Thoracic aorta endothelial cell (primary cell): ENCODE measurements at places on chromosomes 11 and 22. TPM values are rescaled to one million over a fixed set of nuclear protein-coding genes. Genes with fewer than 3 reads are reported as not detected.

C1QTNF5 gene
- 43.1 and 51.7 TPM in 2 replicates for total RNA-seq

CTSW gene
- total RNA-seq: not detected in 2 replicates

ACTN3 gene
- total RNA-seq: under 0.01 TPM in 1 of 2 replicates, not detected in the other

SGSM1 gene
- total RNA-seq: 0.27 and 0.50 TPM in 2 replicates

SPDYC gene
- total RNA-seq: not detected in 2 replicates

DEFB131B gene
- total RNA-seq: not detected in 2 replicates

MS4A4A gene
- not detected in 2 replicates for total RNA-seq

ADM gene
- 56.8 and 114 TPM in 2 replicates for total RNA-seq

AMOTL1 gene
- total RNA-seq: 50.0 and 53.6 TPM in 2 replicates

MS4A10 gene
- not detected in 2 replicates for total RNA-seq

SCGB1A1 gene
- not detected in 2 replicates for total RNA-seq

GAL gene
- total RNA-seq: 5.3 and 9.3 TPM in 2 replicates

PGA5 gene
- total RNA-seq: not detected in 2 replicates

C11orf86 gene
- total RNA-seq: not detected in 2 replicates

SAAL1 gene
- 31.8 and 34.1 TPM in 2 replicates for total RNA-seq

SLC29A2 gene
- 0.27 and 1.0 TPM in 2 replicates for total RNA-seq

RFPL3 gene
- not detected in 2 replicates for total RNA-seq

SLC22A6 gene
- total RNA-seq: not detected in 2 replicates

CHRM1 gene
- not detected in 2 replicates for total RNA-seq

INPP5J gene
- 0.13 and 0.29 TPM in 2 replicates for total RNA-seq

CLCF1 gene
- total RNA-seq: 2.3 and 2.9 TPM in 2 replicates

FAM180B gene
- total RNA-seq: not detected in 2 replicates

POGLUT3 gene
- 44.9 and 53.6 TPM in 2 replicates for total RNA-seq

CALCB gene
- not detected in 2 replicates for total RNA-seq

MEI1 gene
- total RNA-seq: 1.4 and 4.3 TPM in 2 replicates

RELA gene
- 48.1 and 53.8 TPM in 2 replicates for total RNA-seq

NLRP6 gene
- not detected in 2 replicates for total RNA-seq

LARGE2 gene
- not detected in 2 replicates for total RNA-seq

DBX1 gene
- total RNA-seq: not detected in 2 replicates

P2RY6 gene
- total RNA-seq: 0.14 TPM in 1 of 2 replicates, not detected in the other

TRMT112 gene
- total RNA-seq: 172 and 196 TPM in 2 replicates

TTC28 gene
- 43.1 and 45.1 TPM in 2 replicates for total RNA-seq

DDIAS gene
- total RNA-seq: 15.0 and 19.5 TPM in 2 replicates

KCTD14 gene
- total RNA-seq: 1.1 and 1.2 TPM in 2 replicates

MS4A5 gene
- total RNA-seq: not detected in 2 replicates

TEX12 gene
- 0.43 TPM in 1 of 2 replicates, not detected in the other for total RNA-seq

ART1 gene
- total RNA-seq: not detected in 2 replicates

C11orf91 gene
- total RNA-seq: 0.22 and 0.27 TPM in 2 replicates

PANX2 gene
- 1.7 TPM in 2 replicates for total RNA-seq

CRYBB2 gene
- 0.27 TPM in 1 of 2 replicates, not detected in the other for total RNA-seq

HPX gene
- total RNA-seq: 0.53 and 0.65 TPM in 2 replicates

BEST1 gene
- total RNA-seq: under 0.01 and 0.14 TPM in 2 replicates

PGA4 gene
- not detected in 2 replicates for total RNA-seq

SNX32 gene
- 0.13 and 0.86 TPM in 2 replicates for total RNA-seq

BBOX1 gene
- not detected in 2 replicates for total RNA-seq

LGALS12 gene
- total RNA-seq: not detected in 2 replicates

OR52I2 gene
- total RNA-seq: not detected in 2 replicates

TRIM64 gene
- total RNA-seq: not detected in 2 replicates

CCDC87 gene
- 0.27 and 0.50 TPM in 2 replicates for total RNA-seq

YIF1A gene
- 70.6 and 85.0 TPM in 2 replicates for total RNA-seq

YAP1 gene
- 34.3 and 57.7 TPM in 2 replicates for total RNA-seq

MS4A15 gene
- not detected in 2 replicates for total RNA-seq

ADAMTS8 gene
- not detected in 2 replicates for total RNA-seq

ENTHD1 gene
- total RNA-seq: not detected in 2 replicates
